ENCODE measurements at places on chromosomes 1 and 21.

DNA sequence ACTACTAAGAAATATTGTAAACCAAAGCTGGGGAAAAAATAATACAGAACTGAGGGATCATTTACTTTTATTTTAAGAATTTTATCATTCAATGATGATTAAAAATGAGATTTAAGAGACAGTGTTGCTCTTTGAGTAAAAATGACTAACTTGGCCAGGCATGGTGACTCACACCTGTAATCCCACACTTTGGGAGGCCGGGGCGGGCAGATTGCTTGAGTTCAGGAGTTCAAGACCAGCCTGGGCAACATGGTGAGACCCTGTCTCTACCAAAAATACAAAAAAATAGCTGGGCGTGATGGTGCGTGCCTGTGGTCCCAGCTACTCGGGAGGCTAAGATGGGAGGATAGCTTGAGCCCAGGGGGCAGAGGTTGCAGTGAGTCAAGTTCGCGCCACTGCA, 21.8 kb upstream of the PLEKHO1 start:
- no peak for DNase-seq

GRCh38 chr1:109927356-109927755, 16.7 kb downstream of the CSF1 start:
- no peak for DNase-seq

DNA sequence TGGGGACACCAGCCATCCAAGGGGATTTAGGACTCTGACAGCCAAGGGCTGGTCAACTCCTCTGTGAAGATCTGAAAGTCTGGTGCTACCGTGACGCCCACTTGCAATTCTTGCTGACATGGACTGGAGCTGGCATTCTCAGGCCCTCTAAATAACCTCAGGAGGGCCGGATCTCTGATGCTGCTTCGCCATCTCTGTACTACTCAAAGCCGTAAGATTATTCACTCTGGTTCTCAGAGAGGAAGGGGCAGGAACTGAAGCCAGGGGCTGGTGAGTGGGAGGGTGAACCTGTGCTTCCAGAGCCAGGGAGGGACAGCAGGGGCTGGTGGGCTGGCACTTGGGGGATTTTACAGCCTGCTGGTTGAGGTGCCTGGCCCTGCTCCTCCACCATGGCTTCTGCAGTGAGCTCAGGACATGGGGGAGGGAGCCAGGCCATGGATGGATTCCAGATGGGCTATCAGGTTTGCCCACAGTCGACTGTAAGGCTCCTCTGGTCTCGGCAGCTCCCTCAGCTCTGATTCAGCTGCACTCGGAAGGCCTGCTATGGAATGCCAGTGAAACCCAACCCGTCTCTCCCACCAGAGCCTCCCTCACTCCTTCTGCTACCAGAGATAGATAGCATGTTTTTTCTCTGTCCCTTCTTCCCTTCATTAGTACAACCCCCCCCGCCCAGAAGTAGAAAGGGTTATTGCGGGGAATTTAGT, 84.5 kb downstream of the PLXNA2 start:
- peak; percentile 92 for DNase-seq

DNA sequence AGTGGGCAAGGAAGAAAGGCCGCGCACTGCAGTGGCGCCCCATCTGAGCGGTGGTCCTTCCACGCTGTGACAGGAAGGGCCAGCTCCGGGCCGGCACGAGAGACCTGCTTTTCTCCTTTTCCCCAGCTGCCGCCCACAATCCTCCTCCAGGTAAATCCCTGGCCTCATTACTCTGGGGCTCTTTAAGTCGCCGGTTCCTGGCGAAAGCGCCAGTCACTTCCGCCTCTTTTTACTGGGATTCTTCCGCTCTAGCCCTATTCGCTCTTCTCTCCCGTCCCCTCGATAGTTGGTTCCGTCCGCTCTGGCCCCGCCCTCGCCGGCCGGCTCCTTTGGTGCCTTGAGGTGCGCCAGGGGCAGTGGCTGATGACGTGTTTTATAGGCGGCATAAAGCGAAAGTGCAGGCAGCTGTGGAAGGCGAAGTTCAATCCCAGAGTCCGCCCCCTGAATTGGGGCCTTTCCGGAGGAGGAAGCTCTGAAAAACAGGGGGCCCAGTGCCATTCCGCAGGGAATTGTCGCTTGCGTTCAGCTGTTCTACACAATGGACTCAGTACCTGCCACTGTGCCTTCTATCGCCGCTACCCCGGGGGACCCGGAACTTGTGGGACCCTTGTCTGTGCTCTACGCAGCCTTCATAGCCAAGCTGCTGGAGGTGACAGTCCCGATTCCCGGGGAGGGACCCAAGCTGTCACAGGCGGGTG, 26.2 kb downstream of the MIA3 start:
- DNase-seq = peak; percentile 98

- peak; percentile 56 for DNase-seq
These were observed 37.8 kb downstream of the TTC13 start for GRCh38 chr1:230940848-230941247.

DNA sequence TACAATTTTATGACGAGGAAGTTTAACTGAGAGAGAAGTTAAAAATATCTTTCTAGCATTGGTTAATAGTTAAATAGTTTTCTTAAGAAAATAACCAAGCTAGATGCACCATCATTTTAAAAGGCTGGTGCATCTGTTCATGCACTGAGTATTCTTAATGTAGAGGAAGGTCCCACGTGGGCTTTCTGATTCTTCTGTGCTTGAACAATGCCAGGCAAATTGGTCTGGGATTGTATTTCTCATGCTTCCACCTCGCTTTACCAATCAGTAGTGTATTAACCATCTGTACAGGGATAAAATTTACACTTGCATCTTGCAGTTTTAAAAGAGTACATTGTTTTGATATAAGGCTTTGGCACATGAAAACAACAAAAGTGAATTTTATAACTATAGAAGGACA, 47.4 kb upstream of the MTF2 start:
- DNase-seq = no peak

- DNase-seq = no peak
These were observed 44.1 kb downstream of the SIM2 start for GRCh38 chr21:36743008-36743407.
